Activated B cell treated with CpG ODN at 0.5 μM for 24 hours (primary cell): ENCODE measurements at places on chromosomes 13 and 19. TPM values are rescaled to one million over a fixed set of nuclear protein-coding genes. Genes with fewer than 3 reads are reported as not detected.

Gene CLDND2
- 2.2 TPM in 1 of 2 replicates, not detected in the other for total RNA-seq

DNA sequence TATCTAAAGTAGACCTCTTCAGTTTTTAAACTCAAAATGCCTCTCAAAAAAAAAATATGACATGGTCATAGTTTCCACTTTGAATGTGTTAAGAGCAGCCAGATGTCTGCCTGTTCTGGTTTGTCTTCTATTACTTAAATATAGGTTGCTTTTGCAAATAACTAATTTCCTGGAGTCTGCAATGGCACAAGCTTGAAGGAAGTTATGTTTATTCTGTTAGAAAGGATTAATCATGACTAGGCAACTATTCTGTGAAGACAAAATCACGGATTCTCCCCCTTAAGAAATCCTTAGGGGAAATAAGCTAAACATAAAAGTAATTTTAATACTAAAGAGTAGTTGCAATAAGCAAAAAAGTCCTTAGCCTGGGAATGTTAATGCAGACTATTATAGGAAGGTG lies 26.3 kb downstream of the SKA3 start:
- DNase-seq, result no peak

DNA sequence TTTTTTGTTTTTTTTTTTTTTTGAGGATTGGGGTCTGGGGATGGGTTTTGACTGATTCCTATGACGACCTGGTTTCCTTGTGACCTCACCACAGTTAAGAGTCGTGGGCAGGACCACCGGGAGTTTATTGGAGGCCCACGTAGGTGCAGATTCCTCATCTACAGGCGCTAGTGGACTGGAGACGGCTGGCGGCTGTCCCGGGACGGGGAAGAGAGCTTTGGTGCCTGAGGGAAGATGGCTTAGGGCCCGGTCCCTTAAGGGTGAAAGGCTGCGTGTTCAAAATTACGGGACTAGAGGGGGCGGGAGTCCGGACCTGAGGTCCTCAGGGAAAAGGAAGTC lies 682 bp upstream of the TEAD2 start:
- no peak for DNase-seq

GRCh38 chr13:72839831-72840426 lies 58.0 kb downstream of the PIBF1 start:
- no peak for DNase-seq

- DNase-seq, result no peak
Measured at GRCh38 chr19:10471909-10472308, 31.2 kb downstream of the KEAP1 start.

GRCh38 chr13:80093888-80094287 lies 247.0 kb downstream of the SPRY2 start:
- no peak for DNase-seq

Gene ZNF534
- 0.16 TPM in 1 of 2 replicates, not detected in the other for total RNA-seq

GRCh38 chr13:73667756-73668155 lies 466.4 kb downstream of the KLF12 start:
- no peak for DNase-seq

- DNase-seq, result no peak
Measured at GRCh38 chr13:100409132-100409531, 179.5 kb downstream of the GGACT start.

GRCh38 chr13:33108620-33109019 lies 92.4 kb downstream of the KL start:
- DNase-seq, result no peak

Gene CERS1
- not detected in 2 replicates for total RNA-seq

DNA sequence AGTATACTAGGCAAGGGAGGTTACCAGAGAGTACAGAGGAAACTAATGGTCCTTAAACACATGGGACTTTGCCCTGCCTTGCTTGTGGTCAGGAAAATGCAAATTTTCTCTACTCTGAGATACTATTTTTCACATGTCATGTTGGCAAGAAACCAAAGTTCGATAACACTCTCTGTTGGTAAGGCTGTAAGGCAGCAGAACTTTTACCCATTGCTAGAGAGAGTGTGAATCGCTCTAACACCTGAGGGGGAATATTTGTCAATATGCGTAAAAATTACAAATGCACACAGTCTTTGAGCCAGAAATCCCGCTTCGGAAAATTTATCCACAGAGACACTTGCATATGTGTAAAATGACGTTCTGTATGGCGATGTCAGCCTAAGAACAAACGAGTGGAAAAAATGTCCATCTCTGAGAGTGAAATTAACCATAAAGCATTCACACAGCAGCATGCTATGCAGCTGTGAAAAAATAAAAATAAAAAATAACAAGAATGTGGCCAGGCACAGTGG lies 9.5 kb upstream of the RFX1 start:
- DNase-seq, result no peak

DNA sequence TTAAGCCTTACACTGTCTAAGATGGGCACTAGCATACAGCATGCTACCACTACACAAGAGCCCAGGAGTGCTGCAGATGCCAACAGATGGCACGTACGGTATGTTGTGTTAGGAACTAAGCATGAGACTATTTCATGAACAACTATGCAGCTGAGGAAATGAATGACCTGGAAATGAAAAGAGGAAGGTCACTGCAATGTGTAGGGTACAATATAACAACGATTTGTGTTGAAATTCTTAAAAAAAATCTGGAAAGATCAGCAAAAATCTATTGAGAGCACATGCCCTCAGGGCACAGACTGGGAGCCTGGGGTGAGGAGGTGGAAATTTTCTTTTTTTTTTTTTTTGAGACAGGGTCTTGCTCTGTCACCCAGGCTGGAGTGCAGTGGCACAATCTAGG lies 14.4 kb downstream of the HAUS8 start:
- DNase-seq, result no peak

Gene CALR
- total RNA-seq, result 721 and 802 TPM in 2 replicates

Gene SH2D3A
- 18.7 and 22.6 TPM in 2 replicates for total RNA-seq

- DNase-seq, result peak; percentile 60
Measured at GRCh38 chr19:13212759-13213330, 62.6 kb downstream of the IER2 start.

- no peak for DNase-seq
Measured at GRCh38 chr19:47111682-47112165, 1.9 kb downstream of the ZC3H4 start.
